ENCODE measurements at places on chromosomes 12 and 14.
A peak's percentile ranks its signal among the peaks of the same experiment; 100 is the strongest.

DNA sequence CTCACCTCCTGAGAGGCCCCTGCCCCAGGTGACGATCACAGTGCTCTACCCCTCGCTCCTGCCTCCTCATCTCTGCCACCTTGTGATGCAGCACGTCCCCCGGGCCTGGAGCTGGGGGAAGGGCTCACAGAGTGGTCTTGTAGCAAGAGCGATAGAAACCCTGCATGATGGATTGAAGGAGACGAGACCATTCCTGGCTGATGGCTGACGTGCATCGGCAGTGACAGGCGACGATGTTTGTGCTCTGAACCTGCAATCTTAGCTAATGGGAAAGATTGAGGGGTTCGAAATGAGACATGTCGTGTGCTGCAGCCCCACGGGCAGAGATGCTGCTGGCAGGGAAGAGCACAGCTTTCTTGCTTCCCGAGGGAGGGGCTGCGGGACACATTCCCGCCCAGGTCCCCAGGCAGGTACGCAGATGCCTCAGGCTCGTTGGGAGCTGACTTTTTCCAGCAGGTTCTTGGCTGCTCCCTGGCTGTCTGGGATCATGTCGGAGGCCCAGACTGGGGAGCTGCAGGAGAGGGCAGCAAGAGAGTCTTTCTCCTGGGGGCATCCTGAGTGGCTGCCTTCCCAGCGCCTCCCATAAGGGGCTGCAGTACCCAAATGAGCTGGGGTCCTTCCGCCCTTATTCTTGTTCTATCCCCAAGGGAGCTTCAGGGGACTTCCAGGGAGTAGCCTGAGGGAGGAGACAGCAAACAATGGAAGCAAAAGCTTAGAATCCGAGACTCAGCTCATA, 38.7 kb upstream of the GPATCH2L start:
- no peak for DNase-seq

GRCh38 chr12:128790653-128791373, 32.9 kb downstream of the SLC15A4 start:
- no peak for DNase-seq

GRCh38 chr12:126791122-126791521, 1475.8 kb upstream of the TMEM132C start:
- DNase-seq = no peak

- DNase-seq = no peak
Measured at GRCh38 chr12:6730169-6730568, 6.3 kb downstream of the COPS7A start.

DNA sequence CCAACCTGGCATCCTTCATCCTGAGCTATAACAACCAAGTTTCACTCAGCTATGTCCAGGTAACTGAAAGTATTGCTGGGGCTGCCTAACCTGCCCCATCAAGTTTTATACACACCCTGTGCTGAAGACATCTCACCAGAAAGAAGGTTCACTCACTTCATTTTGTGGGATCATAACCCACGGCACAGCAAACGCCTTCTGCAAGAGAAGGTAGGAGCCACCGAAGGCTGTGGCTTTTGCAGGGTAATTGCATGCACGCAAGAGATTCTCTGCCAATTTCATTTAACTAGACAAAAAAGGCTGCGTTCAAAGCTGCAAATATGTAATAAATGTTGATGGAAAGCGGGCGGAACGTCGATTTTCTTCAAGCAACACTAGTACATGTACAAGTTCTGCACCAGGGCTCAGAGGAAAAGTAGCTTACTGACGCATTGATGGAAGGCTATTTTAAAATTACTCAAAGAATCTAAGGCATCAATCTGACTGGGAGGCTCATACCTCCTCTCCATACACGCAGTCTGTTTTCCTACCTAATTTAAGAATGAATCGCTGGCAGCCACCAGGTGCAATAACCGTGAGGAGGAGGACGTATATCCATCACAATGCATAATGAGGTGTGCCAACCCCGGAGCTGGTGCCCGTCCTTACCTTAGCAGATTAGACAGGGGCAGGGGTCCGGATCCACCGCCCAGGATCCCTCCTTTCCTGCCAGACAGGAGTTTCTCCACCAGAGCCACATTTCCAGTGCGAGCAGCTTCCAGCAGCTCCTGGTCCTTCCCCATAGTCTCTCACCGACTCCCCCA, 1.1 kb downstream of the ANKS1B start:
- DNase-seq = no peak

GRCh38 chr14:100585448-100586152, 1.6 kb downstream of the BEGAIN start:
- DNase-seq = peak; percentile 58

DNA sequence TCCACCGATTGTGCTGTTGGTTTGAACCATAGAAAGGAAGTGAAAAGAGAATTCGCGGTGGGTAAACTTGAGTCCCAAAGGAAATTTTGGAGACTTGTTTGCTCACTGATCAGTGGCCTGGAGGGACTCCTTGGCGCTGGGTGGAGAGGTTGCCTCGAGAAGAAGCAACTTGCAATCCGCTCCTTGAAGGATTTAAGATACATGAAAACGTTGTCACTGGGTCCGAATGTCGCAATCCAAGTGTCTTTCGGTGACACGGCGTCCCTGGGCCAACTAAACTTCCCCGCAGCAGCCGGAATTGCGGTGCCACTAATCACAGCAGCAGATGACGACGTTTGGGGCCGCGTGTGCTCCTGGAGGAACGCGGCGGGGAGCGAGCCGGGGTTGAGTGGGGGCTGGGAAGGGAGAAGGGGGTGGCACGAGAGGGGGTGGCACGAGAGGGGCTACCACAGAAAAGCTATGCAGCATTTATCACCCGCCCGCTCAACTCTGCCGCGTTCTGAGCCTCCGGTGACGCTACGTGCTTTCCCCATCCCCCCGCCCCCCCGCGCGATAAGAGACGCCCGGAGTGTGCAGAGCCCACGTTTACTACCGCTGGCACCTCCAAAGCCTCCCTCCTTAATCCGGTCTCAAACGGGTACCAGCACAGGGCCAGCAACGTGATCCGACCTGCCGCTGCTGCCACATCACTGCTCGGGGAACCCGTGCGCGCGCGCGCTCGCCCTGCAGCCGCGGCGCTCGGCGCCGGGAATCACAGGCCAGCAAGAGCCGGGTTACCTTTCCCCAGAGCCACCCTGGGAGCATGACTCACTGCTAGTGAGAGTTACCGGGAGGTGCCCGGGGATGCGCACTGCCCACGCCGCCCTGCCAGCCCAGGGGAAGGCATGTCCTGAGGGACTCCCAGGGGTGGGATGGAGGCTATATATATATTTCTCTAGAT, 833 bp upstream of the BHLHE41 start:
- no peak for DNase-seq

GRCh38 chr12:5242440-5242839, 189.5 kb upstream of the NTF3 start:
- no peak for DNase-seq

All from natural killer cell treated with Interleukin-12 subunit alpha and Interleukin-12 subunit beta and Interleukin-15 and Interleukin-18, amount 100 ng/mL, for 72 hours (primary cell).